Breast epithelium (tissue), 4 donors: ENCODE measurements at places on chromosomes 7 and 10.

DNA sequence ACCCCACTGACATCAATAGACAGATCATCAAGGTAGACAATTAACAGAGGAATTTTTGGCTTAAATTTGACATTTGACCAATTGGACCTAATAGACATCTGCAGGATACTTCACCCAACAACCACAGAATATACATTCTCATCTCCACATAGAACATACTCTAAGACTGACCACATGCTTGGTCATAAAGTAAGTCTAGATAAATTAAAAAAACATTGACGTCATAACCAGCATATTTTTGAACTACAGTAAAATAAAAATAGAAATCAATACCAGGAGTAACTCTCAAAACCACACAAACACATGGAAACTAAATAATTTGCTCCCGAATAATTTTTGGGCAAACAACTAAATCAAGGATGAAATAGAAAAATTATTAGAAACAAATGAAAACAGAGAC is 205.7 kb downstream of the REEP3 start:
- no peak for DNase-seq
- no peaks in the 10 kb centered on the region for H3K27me3 ChIP-seq
- no peaks in the 10 kb centered on the region for H3K4me1 ChIP-seq
- H3K4me3 ChIP-seq: no peak overlapping the region
- H3K36me3 ChIP-seq: no peaks in the 10 kb centered on the region
- no peak overlapping the region for H3K27ac ChIP-seq

- H3K4me3 ChIP-seq: no peak overlapping the region
- no peaks in the 10 kb centered on the region for H3K36me3 ChIP-seq
- H3K27ac ChIP-seq: no peak overlapping the region
- H3K27me3 ChIP-seq: no peaks in the 10 kb centered on the region
These were observed 128.1 kb downstream of the SLIT1 start for GRCh38 chr10:97057491-97058235.

GRCh38 chr7:135597181-135597925 is 39.6 kb downstream of the NUP205 start:
- no peaks in the 10 kb centered on the region for H3K27me3 ChIP-seq
- H3K4me1 ChIP-seq: no peaks in the 10 kb centered on the region
- H3K4me3 ChIP-seq: no peak overlapping the region
- peaks cover 10% of the 10 kb centered on the region for H3K36me3 ChIP-seq
- no peak for DNase-seq

GRCh38 chr7:51045319-51046102 is 262.8 kb upstream of the GRB10 start:
- H3K27me3 ChIP-seq: no peaks in the 10 kb centered on the region
- no peak for DNase-seq
- H3K4me3 ChIP-seq: no peak overlapping the region

DNA sequence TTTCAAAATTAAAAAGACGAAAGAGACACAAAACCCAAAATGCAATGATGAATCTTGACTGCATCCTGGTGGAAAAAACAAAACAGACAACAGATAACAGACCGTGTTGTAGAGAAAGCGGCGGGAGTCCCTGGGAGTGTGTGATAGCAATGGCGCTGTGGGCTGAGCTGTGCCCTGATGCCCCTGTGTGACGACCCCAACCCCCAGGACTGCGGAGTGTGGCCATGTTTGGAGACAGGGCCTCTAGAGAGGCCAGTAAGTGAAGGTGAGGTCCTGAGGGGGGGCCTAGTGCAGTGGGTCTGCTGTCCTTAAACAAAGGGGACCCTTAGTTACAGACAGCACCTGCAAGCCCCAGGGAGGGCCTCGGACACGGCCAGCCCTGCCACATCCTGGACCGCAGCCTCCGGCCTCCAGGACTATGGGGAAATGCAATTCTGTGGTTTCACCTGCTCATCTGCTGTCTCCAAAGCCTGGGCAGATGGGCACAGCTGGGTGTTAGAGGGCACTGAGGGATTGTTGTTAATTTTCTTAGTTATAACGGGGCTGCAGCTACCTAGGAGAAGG is 277.7 kb downstream of the DNAJB6 start:
- no peaks in the 10 kb centered on the region for H3K27me3 ChIP-seq
- no peak overlapping the region for H3K27ac ChIP-seq
- DNase-seq: no peak
- H3K4me3 ChIP-seq: peak overlapping the region; percentile 33

GRCh38 chr10:127907411-127908105 is 655 bp downstream of the PTPRE start:
- no peaks in the 10 kb centered on the region for H3K36me3 ChIP-seq
- DNase-seq: peak; percentile 50
- H3K27ac ChIP-seq: peak overlapping the region; percentile 93

DNA sequence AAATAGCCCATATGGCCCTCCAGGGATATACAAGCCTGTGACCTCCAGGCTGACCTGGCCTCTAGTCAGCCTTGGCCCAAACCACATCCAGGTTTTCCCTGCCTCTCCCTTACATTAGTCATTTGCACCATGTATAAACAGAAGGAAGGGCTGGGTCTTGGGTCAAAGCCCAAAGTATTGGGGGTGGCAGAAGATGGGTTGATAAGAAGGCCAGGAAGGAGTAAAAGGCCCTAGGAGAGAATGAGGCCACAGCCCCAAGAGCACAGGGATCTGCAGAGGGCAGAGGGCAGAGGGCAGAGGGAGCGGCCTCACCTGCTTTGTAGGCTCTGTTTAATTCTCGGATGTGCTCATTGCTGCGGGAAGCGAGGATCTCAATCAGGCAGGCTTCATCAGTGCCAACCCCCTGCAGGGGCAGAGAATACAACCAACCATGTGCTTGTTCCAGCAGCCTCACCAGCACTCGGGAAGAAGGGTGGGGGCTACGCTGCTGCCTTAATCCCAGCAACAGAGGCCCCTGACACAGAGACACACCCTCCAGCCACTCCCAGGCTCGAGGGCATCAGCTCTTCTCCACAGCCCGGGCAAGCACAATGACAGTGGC is 31.3 kb downstream of the PLAC9 start:
- peak overlapping the region; percentile 7 for H3K4me3 ChIP-seq
- H3K27ac ChIP-seq: peak overlapping the region; percentile 13
- H3K27me3 ChIP-seq: no peaks in the 10 kb centered on the region
- H3K4me1 ChIP-seq: peaks cover 10% of the 10 kb centered on the region
